Activated CD8-positive, alpha-beta memory T cell treated with anti-CD3 and anti-CD28 coated beads for 24 hours (primary cell): ENCODE measurements at places on chromosomes 11 and 22.

DNA sequence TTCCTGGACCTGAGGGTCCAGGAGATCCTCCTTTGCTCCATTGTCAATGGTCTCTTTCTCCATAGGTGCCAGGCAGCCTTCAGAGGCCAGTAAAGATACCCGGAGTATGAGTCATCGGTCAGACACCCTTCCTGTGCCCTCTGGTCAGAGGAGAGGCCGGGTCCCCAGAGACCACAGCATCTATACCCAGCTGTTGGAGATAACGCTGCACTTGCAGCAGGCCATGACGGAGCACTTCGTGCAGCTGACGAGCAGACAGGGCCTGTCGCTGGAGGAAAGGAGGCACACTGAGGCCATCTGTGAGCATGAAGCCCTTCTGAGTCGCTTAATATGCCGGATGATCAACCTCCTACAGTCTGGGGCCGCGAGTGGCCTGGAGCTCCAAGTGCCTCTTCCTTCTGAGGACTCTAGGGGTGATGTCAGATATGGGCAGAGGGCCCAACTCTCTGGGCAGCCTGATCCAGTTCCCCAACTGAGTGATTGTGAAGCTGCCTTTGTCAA is at the start of gene ACCSL:
Gene ACCSL (plus strand): TSS at position 51 of the 501 bp plus-strand sequence. CDS start 56 bp downstream, at position 107.
- no peak for DNase-seq

DNA sequence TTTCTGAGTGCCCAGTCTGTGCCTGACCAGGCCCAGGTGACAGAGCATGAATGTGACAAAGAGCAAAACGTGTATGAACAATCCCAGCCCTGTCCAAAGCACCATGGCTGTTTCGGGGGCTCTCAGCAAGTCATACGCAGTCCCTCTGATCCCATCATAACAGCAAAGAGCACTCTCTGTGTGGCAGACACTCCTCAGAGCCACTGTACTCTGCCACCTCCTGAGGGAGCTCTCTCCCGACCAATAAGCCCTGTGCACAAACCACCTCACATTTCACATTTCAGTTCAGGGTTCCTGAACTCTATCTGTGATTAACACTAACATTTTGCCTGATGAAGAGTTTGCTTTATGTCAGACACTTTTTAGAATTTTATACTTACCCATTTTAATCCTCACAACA is 6.6 kb downstream of the DGCR2 start:
- DNase-seq = no peak

- DNase-seq = no peak
These were observed 1359.7 kb upstream of the RAG2 start for GRCh38 chr11:37957717-37958116.

- no peak for DNase-seq
These were observed 29.9 kb downstream of the SHANK2 start for GRCh38 chr11:71222318-71223080.

DNA sequence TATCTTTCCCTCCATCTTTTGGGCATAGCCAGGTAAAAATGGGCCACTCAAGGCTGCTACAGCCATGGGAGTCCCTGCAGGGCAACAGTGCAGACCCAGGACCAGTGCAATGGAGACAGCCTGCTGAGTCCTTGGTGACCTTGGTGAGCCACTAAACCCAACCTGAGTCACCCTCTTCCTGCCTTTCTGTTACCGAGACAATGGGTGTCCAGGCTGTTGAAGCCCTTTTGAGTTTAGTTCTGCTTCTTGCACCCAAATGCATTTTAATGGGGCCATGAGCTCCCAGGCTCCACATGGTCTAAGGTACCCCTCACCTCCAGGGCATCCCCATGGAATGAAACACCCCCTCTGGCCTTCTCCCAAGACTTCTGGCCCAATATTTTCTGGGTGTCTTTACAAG is 874 bp upstream of the PLAAT4 start:
- DNase-seq = no peak

DNA sequence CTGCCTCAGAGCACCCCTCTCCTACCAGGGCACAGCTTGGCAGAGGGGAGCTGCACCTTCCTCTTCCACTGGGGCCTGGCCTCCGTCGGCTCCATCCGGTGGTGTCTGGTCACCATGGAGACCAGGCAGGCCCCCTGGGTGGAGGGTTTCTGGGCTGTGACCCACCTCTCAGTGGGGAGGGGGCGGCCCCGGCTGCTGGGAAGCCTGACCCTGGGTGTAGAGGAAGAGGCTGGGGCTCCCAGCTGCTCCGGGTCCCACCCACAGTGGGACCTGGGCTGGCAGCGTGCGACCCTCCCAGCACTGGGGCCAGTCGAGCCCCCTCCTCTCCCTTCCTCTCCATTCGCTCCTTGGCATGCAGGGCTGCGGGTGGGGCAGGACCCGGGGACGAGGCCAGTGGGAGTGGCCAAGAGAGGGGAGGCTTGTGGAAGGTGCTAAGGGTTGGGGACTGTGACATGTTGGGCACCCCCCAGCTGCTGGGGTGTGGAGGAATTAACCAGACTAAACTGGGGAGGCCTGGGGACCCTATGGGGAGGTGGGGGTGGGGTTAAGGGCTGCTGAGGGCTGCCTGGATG is 46.8 kb downstream of the BRSK2 start:
- no peak for DNase-seq

DNA sequence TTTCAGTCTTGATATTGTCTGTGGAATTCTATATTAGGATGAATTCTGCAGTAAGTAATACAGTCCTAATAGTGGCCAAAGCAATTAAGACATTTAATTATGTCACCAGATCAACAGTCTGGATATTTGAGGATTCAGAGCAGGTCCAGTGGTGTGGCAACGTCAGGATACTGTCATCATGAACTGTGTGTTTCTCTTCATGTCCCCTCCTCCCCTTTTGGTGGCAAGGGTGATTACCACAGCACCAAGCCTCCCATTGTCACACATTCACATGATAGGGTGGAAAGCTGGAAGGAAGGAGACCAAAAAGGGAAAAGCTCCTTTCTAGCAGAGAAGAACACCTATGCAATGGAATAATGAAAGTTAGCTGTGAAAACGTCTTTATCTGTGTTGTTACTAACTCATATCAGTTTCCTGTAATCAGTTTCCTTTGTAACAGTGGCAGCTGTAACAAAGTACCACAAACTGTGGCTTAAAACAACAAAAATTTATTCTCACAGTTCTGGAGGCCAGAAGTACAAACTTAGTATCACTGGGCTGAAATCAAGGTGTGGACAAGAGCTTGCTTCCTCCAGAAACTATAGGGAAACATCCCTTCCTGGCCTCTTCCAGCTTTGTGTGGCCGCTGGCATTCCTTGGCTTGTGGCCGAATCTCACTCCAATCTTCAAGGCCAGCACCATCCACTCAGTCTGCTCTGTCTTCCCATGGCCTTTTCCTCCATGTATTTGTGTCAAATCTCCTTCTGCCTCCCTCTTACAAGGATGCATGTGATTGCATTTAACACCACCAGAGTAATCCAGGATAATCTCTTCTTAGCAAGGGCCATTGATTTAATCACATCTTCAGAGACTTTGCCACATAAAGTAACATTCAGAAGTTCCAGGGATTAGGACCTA is 6.5 kb upstream of the RBM14 start:
- DNase-seq = no peak

- DNase-seq = no peak
These were observed 206.4 kb upstream of the E2F8 start for GRCh38 chr11:19447150-19447566.

GRCh38 chr22:42933485-42934091 is 76.5 kb upstream of the ARFGAP3 start:
- peak; percentile 69 for DNase-seq

- DNase-seq = no peak
These were observed 20.3 kb upstream of the NLRP6 start for GRCh38 chr11:257766-258493.

- no peak for DNase-seq
These were observed 38.5 kb downstream of the IGHMBP2 start for GRCh38 chr11:68942095-68942620.

DNA sequence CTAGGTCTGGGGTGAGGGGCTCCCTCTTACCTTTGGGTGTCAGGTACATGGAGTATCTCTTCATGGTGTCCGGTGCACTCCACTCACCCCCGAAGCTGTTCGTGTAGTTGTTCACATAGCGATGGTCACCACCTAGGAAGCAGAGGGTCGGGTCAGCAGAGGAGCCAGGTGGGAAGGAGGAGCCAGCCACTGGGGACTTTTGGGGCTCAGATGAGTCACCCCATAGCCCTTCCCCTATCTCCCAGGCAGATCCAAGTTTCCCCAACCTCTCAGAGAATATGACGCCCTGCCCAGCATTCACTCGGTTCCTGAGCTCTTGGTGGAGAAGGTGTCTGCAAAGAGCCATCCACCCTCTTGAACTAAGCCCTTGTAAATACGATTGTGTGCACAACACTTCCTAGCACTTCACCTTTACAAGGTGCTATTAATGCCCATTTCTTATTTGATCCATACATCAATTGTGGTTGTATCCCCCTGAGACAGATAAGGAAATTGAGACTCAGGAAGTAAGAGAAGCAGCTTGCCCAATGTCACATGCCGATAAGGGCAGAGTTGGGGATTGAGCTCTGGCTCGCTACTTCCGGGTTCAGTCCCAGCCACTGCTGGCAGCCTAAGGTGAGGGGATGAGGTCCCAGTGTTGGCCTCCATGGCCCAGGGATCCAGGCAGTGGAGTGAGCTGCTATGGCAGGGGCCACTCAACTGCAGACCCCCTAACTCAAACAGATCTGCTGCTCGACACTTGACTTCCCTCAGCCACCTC is 14.8 kb downstream of the TRIM29 start:
- no peak for DNase-seq

GRCh38 chr11:12642040-12642439 is 32.2 kb upstream of the TEAD1 start:
- DNase-seq = no peak

DNA sequence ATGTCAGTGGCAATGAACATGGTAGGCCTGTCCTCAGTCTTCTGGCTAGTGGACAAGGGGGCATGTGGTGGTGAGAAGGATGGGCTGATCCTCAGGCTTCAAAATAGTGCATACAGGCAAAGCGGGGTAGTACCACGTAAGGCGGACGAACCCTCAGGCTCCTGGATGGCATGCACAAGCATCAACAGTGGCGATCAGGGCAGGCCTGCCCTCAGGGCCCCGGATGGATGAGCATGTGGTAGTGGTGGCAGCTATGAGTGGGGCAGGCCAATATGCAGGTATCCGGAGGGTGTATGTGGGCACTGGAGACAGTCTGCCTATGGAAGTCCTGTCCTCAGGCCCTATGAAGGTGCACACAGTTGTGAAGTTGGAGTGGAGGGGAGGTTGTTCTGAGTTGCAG is 163.8 kb downstream of the GUCY1A2 start:
- no peak for DNase-seq

DNA sequence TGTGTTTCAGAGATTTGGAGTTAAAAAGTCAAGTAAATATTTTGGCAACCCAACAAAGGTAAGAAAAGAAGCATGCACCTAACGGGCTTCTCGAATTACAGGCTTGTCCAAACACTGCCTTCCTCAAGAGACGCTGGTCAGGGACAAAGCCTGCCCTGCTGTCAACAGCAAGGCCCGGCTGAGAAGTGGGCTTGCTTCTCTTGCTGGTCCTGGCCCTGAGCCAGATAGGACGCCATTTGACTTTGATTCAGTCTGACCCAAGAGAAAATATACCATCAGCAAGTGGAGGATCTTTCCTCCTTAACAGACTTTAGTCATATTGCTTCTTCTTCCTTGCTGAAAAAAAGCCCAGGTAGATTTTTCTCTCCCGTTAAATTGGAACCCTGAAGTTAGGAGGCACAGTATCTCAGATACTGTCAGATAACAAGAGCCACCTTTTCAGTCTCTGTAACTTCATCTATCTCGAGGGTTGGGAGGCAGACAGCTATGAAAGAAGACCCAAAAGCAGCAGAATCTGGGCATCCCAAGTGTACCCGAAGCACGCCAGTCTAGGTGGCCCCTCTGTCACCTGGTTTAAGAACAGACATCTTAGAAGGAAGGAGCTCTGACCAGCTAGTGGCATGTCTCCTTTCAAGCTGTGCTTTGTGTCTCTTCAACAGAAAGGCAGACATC is 57.5 kb downstream of the C22orf31 start:
- DNase-seq = no peak

- no peak for DNase-seq
These were observed 8.0 kb downstream of the APLP2 start for GRCh38 chr11:130077671-130078070.

DNA sequence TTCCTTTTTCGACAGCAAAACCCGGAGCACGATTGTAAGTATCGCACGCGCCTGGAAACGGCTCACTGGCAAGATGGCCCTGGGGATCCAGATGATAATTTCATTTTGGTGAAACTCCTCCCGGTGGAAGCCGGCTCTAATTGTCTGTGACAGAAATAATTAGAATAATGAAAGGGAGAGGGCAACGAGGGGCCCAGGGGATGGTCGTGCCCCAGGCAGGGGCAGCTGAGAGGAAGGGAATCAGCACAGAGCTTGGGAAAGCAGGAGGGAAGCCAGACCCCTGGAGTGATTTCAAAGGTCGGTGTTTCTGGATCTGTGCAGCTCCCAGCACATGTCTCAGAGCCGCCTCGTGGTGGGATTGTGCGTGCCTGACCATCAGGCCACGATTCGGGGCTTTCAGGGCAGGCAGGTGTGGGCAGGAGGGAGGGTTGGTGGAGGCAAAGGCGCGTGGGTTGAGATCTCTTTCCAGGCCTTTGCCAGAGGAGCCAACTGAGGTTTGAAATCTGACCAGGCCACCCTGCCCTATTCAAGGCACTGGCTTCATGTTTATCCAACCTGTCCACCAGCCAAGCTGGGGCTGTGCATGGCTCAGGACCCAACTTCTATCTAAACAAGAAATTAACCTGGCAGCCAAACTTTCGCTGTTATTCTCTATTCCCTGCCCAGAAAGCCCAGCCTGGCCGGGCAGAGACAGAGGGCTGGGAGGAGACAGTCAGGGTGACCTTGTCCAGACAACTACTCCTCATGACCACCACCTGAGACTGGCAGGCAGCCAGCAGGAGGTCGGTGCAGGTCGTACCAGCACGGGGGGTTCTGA is 27.8 kb downstream of the ANO1 start:
- no peak for DNase-seq

DNA sequence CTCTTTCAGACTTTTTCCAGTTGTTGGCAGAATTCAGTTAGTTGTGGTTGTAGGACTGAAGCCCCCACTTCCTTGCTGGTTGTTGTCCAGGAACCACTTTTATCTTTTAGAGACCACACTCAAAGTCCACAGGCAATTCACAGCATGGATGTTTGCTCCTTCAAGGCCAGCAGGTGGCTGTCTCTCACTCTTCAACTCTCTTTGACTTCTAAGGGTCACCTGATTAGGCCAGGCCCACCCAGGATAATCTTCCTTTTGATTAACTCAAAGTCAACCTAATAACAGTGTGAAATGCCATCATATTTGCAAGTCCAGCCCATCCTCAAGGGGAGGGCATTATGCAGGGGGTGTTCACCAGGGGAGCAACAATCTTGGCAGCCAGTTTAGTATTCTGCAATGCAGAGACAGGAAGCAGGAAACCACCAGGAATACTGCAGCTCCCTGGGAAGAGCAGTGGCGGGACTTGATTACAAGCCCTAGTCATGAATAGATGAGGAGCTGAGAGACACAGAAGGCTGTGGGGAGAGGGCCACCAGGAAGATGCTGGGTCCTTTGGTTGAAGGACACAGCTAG is 52.4 kb downstream of the LRRC74B start:
- DNase-seq = no peak

- DNase-seq = no peak
These were observed 8.8 kb downstream of the WNT7B start for GRCh38 chr22:45968003-45968650.
